MV-4-11 (cell line): ENCODE measurements at places on chromosomes 12 and 14.

GRCh38 chr12:13986031-13986430 lies 4.6 kb upstream of the GRIN2B start:
- no peak for DNase-seq

DNA sequence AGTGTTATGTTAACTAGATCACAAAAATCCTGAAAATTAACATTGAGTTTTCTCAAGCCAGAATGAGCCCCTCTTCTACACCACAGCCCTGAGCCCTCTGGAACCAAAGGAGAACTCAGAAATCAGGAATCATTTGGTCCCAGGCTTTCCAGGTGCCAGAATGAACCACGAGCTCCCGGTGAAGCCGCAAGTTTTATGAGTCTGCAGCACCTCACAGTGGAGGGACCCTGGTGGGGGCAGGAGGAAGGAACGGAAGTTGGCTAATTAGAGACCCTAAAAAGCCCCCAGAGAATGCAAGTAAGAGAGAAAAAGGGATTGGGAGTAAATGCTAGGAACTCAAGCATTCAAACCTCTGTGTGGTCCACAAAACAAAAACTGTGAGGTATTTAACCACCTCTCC lies 52.9 kb upstream of the BCL2L14 start:
- no peak for DNase-seq

GRCh38 chr12:114221957-114222630 lies 183.8 kb downstream of the TBX5 start:
- no peak for DNase-seq

DNA sequence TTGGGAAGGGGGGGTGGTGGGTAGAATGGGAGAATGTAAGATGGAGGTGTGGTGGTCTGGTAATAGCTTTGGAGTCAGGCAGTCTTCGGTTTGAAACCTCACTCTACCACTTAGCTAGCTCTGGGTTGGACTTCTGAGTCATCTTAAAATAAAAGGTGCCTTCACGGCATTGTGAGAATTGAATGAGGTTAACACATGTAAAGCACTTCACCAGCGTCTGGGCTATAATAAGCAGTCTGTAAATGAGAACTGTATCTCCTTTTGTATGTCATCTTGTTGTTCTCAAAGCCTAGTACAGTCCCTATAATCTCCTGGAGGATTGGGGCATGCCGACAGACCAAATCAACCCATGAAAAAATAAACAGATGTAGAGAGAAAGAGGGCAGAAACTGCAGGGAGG lies 11.2 kb downstream of the C2CD5 start:
- DNase-seq, result no peak

DNA sequence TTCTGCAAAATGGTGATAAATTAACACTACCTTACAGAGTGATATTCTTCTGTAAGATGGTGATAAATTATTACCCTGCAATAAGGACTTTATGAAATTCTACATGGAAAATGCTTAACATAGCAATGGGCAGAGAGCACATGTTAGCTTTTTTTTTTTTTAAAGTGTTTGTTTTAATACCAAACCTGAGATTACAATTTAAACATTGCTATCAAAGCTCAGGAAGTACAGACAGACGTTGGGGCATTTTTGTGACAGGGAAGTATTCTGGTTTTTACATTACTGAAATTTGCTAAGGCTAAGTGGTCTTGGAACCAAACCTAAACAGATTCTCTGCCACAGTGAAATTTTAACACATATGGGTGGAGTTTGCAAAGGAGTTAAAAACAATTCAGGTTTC lies 133.1 kb downstream of the FGD4 start:
- no peak for DNase-seq

DNA sequence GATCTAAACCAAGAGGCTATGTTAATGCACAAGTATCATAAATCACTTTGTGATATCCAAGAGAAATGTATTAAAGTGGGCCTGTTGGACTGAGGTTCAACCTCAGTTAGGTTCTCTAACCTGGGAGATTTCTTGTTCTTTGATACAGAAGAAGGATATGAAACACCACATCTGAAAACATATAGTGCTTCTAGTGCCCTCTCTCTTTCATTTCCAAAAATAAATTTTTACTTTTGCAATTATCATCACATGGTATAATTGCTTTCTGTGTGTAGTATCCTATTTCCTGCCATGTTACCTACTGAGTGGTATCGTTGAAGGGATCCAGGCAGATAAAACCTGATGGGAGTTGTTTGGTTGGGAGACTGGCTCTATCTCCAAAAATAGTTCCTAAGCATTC lies 264.9 kb downstream of the CCER1 start:
- no peak for DNase-seq

DNA sequence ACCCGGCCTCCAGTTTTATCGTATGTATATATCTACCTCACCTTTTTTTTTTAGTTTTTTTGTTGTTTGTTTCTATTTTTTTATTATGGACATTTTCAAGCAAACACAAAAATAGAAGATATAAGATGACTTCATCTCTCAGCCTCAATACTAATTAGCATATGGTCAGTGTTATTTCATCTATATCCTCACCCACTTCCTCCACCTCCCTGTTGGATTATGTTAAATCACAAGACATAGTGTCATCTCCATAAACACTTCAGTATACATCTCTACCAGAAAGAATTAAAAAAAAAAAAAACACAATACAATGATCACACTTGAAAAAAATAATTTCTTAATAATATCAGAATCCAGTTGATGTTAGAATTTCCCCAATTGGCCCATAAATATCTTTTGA lies 34.9 kb downstream of the RAB35 start:
- DNase-seq, result no peak
